ENCODE measurements at places on chromosomes 4 and X.

- DNase-seq: no peak
These were observed 2.8 kb downstream of the SORCS2 start for GRCh38 chr4:7195141-7195515.

GRCh38 chr4:8528713-8529112 is 51.5 kb upstream of the GPR78 start:
- peak; percentile 64 for DNase-seq

GRCh38 chrX:149491812-149492211 is 13.3 kb downstream of the IDS start:
- DNase-seq: no peak

DNA sequence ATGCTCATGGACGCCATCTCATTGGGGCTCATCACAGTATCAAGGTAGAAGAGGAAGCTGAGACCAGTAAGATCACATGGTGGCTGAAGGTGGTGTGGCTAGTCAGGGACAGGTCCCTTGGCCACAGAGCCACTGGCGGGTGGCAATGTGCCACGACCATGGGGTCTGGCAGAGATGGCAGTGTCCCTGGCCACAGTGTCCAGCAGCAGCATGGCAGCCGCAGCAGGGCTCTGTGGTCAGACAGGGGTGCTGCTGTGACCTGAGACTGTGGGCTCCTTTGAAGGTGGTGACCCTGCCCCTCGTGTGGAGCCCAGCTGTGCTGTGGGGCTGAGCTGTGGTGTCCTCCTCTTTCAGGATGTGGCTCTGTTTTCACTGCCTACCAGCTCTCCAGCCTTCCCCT is 2.2 kb upstream of the DOK7 start:
- no peak for DNase-seq

DNA sequence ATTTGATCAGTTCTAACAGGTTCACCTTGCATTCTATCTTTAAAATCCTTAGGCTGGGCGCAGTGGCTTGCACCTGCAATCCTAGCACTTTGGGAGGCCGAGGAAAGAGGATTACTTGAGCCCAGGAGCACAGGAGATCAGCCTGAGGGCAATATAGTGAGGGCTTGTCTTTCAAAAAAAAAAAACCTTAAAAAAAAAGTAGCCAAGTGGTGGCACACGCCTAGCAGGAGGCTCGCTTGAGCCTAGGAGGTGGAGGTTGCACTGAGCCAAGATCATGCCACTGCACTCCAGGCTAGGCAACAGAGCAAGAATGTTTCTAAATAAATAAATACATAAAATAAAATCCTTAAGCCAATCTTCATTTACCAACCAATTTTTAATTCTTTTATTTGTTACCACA is 75.6 kb downstream of the PRSS12 start:
- DNase-seq: no peak

DNA sequence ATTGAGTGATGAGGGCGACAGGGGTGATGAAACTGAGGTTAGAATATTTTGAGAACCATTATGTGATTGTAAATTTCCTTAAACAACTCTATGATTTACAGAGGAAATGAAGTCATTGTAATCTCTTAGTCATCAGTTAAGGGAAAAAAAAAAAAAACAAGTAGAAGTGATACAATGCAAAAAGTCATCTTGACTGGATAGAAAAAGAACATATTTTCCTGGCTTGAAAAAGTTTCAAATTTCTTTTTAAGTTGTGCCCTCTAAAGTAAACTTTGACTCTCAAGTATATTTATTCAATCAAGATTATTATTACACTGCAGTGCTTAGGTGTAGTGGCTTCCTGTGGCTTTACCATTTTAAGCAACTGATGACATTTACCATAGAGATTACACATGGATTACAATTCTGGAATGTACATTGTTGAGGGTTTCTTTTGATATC is 40.6 kb downstream of the GABRB1 start:
- peak; percentile 48 for DNase-seq

DNA sequence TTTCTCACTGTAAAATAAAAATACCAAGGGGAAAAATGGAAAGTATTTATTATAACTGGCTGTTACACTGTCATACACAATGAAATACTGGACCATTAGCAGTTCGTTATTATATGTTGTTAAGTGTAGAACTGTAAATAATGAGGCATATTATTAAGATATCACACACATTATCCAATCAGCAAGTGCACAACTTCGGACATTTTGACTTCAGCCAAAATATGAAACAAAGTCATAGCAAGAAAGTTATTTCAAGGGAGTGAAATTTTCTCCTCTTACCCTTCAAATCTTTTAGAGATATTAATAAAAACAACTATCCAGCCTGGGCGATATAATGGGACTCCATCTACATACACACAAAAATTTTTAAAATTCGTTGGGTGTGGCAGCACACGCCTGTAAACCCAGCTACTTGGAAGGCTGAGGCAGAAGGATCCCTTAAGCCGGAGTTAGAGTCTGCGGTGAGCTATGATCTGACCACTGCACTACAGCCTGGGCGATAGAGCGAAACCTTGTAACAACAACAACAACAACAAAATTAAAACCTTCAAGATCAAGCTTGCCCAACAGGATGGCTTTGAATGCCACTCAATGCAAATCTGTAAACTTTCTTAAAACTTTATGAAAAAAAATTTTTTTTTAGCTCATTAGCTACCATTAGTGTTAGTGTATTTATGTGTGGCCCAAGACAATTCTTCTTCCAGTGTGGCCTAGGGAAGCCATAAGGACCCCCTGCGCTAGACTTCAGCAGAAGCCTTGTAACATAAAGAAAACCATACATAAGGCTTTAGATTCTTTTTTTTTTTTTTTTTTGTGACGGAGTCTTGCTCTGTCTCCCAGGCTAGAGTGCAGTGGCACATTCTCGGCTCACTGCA is 1.3 kb upstream of the CISD2 start:
- no peak for DNase-seq

DNA sequence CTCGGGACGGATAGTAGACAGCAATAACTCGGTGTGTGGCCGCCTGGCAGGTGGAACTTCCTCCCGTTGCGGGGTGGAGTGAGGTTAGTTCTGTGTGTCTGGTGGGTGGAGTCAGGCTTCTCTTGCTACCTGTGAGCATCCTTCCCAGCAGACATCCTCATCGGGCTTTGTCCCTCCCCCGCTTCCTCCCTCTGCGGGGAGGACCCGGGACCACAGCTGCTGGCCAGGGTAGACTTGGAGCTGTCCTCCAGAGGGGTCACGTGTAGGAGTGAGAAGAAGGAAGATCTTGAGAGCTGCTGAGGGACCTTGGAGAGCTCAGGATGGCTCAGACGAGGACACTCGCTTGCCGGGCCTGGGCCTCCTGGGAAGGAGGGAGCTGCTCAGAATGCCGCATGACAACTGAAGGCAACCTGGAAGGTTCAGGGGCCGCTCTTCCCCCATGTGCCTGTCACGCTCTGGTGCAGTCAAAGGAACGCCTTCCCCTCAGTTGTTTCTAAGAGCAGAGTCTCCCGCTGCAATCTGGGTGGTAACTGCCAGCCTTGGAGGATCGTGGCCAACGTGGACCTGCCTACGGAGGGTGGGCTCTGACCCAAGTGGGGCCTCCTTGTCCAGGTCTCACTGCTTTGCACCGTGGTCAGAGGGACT is 5.7 kb upstream of the MSANTD1 start:
- DNase-seq: no peak

DNA sequence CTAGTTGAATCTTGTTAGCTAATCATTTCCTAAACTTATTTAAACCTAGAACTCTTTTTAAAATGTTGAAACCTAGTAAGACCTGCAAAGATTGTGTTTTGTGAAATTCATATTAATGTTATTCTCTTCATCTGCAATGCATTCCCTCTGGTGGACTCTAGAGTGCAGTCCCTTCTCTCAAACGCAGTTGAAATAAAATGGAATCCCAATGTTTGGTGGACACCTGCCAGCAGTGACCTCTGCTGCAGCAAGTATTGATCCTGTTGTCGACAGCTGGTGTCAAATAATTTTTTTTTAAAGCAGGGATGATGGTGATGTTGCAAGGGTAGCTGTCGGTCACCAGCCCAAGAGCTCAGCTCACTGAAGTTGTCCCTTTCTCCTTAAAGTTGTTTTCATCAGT is 492.0 kb downstream of the ZIC3 start:
- no peak for DNase-seq

- DNase-seq: no peak
These were observed 128.6 kb upstream of the VCX start for GRCh38 chrX:7714351-7714750.

- no peak for DNase-seq
These were observed 66.4 kb downstream of the TMEM154 start for GRCh38 chr4:152613351-152613750.

DNA sequence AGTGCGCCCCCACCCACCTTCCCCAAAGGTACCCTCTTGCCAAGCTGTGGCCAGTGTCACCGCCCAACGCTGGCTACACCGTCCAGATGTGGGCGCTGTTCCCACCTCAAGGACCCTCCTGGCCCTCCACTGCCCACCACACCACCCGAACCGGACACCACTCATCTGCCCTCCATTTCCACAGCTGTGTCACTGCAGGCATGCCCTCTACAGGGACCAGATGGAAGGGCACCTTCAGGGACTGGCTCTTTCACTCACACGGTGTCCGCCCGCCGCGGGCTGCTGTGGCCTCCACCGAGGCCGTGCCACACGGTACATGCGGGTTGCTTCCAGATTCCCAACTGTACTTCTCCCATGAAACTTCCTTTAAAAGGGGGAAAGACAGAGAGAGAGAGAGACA is 87.7 kb downstream of the FAM53A start:
- DNase-seq: no peak

Measured in HS-5 (cell line).